A549 treated with GW870086 at 1 μM for 4 hours (cell line): ENCODE measurements at places on chromosomes 3 and 15. TPM values are rescaled to one million over a fixed set of nuclear protein-coding genes. Genes with fewer than 3 reads are reported as not detected.

The MNS1 gene
- 2.1 to 3.1 TPM (median 3.0 TPM) in 5 replicates for total RNA-seq

The RSRC1 gene
- total RNA-seq = 21.3 to 31.6 TPM (median 28.3 TPM) in 5 replicates

The EFL1 gene
- total RNA-seq = 20.4 to 32.2 TPM (median 23.2 TPM) in 5 replicates

The C3orf85 gene
- not detected in 5 replicates for total RNA-seq
